ENCODE measurements at places on chromosomes 1 and 21.

- no peak for DNase-seq
These were observed 54.9 kb downstream of the RGL1 start for GRCh38 chr1:183859831-183860230.

- DNase-seq = no peak
These were observed 111.3 kb downstream of the GLIS1 start for GRCh38 chr1:53627666-53628065.

- DNase-seq = peak; percentile 85
These were observed 154.6 kb downstream of the PLA2G4A start for GRCh38 chr1:186983327-186983726.

- DNase-seq = no peak
These were observed 19.8 kb upstream of the LSS start for GRCh38 chr21:46248422-46248782.

GRCh38 chr21:20882462-20883407, 115.5 kb upstream of the NCAM2 start:
- peak; percentile 31 for DNase-seq

DNA sequence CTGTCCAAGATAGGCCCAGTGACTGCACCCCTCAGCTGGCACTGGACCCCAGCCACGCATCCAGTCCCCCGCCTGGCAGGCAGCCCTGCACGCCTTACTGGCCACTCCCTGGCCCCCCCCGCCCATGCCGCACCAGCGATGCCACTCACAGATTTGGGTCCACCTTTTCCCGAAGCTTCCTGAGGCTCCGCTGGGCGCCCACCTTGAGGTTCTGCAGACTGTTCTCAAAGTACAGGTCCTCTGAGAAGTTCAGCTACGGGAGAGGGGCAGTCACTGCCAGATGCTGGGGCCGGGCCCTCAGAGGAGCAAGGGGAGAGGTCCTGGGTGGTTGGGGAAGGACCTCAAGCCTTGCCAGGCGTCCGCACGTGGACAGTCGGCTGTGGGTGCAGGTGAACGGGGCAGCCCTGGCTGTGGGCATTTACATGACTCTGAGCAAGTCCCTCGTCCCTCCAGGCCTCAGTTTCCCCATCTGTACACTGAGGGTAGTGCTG, 8.1 kb downstream of the PRXL2B start:
- DNase-seq = no peak

DNA sequence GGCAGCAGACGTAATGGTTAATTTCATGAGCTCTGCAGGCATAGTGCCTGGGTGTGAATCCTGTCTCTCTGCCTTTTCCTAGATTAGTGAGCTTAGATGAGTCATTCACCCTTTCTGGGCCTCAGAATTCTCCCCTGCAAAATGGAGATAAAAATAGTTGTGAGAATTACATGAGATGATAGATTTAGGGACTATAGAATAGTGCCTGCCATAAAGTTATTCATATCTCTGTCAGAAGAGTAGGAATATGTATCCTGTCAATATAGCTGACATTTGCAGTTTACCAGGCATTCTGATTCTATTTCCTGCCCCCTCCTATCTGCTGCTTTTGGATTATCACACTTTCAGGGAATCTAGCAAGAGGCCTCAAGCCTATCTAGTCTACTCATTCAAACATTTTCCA, 112.0 kb downstream of the PDE4B start:
- DNase-seq = no peak

DNA sequence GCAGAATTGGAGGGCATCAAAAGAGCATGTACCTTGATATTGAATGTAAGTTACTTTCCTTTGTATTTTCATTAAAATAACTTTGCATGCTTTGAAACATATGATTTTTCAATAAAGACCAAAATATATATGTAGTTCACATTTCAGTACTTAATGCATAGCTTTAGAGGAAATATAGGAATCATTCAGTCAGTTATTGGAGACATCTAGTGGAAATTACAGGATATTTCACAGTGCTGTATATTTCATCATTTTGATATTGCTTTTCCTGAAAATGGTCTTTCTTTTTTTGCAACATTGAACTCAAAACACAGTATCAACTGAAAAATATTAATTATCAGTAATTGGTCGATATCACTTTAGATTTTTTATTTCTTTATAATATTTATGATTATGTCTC, 375.8 kb downstream of the NCAM2 start:
- DNase-seq = no peak

- DNase-seq = no peak
These were observed 61.0 kb downstream of the TOR3A start for GRCh38 chr1:179142889-179143299.

DNA sequence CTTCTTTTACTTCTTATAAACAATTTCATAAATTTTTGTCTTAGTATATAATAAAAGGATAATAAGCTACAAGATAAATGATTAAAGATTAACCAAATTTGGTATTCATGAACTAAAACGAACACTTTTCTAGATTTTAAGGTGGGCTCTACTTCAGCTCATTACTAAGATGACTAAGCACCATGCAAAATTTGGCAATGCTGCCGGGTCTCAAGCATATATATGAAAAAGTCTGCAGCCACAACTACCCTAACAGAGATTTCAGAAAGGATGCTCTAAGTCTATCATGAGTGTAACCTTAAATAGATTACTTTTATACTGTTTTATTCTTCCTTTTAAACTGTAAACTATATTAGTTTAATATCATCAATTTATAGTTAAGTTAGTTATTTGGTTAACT, 47.8 kb downstream of the BRWD1 start:
- no peak for DNase-seq

DNA sequence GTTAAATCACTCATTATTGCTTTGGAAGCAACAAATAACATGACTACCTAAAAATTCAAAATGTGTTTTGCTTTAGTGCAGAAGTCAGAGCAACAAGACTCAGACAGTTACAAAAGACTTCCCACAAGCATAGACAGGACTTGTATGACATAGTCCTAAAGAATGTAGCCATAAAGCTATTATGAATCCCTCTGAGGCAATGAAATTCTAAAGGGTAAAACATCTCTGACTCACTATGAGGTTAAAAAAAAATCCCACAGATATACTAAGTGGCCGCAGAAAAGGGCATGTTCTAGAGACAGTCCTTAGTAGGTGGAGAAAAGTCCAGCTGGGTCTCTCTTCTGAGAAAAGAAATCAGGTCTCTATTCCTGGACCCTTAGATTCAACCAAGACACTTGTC, 4.9 kb downstream of the PRKAB2 start:
- no peak for DNase-seq

GRCh38 chr1:154446292-154446691, 41.1 kb downstream of the IL6R start:
- DNase-seq = no peak

GRCh38 chr1:72066431-72066830, 215.9 kb downstream of the NEGR1 start:
- no peak for DNase-seq

GRCh38 chr1:245131026-245131393, 23.8 kb upstream of the KIF26B start:
- DNase-seq = no peak

GRCh38 chr1:92026806-92027205, 3.0 kb upstream of the EPHX4 start:
- no peak for DNase-seq

DNA sequence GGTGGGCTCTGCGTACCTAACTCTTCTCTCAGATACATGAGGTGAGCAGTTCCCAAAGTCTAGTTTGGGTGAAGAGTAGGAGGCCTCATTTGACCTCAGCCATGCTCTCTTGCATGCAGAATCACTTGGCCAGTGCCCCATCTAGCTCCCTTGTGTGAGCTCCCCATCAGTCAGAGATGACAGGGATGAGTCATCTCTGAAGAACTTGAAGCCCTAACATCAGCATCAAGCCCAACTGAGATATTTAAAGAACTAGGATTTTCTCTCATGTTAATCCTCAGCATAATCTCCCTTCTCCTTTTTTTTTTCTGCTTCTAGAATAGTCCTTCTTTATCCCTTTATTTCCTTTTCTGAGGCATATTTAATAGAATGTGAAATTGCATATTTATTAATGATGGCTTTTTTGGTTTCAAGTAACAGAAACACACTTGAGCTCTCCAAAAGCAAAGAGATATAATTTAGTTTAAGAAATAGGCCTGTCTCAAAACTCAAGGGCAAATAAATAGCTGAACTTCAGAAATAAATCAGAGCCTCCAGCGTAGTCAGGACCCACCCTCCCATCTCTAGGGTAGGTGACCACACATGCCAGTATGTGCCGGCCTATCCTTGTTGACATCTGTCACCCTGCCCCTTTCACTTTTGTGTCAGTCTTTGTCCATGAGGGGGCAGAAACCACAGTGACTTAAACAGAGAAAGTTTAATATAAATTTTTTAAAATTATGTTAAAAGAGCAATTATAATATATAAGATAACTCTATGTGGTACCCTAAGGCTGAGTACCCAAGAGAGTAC, 112.3 kb downstream of the TSEN15 start:
- DNase-seq = no peak

- no peak for DNase-seq
These were observed 6.3 kb upstream of the OSBPL9 start for GRCh38 chr1:51610637-51611036.

GRCh38 chr21:45460011-45460565, 55.1 kb downstream of the COL18A1 start:
- DNase-seq = no peak

DNA sequence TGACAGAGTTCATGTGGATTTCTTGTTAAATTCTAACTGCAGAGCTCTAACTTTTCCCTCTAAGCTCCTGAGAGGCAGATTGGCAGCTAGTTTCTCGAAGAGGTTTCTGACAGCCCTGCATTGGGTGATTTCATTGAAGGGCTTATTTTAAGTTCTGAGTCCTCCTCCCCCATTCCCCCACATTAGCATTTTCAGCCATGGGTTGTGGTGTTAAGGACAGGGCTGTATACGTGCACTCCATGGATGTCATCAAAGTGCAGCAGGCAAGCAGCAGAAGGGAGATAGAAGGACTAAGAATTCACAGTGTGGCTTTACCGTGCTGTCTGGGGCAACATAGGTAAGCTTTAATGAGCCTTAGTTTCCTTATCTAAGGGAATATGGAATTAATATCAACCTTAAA, 19.0 kb downstream of the CRYZ start:
- no peak for DNase-seq

GRCh38 chr1:219938706-219939105, 10.3 kb upstream of the SLC30A10 start:
- DNase-seq = no peak

DNA sequence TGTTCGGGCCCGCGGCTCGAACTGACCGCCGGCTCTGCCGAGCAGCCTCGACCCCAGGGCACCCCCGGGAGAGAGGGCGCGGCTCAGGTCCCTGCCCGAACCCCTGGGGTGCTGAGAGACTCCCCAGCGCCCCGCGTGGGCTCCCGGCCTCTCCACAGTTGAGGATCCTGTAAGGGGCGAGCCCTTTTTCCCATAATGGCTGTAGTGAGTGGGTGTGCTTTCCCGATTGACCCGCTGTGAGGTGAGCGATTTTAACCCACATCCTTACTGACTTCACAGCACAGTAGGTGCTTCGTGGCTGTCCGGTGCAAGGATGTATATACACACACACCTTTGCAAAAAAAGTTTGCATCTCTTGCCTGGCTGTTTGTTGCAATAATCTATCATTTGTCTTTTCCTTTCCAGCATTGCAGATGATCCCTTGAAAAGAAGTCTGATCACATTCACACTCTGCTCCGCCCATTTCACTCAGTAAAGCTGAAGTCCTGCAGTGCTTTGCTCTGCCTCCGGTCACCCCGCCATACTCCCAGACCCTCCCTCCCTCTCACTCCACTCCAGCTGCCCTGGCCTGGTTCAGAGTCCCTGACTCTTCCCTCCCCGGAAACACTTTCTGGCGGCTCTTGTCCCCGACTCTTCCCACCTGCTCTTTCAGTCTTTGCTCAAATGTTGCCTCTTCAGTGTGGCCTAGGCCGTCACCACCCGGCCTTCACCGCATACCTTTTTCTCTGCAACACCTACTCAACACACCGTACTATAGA, 955 bp upstream of the UBE2G2 start:
- DNase-seq = peak; percentile 20

GRCh38 chr21:44947930-44948331, 8.1 kb downstream of the SLX9 start:
- DNase-seq = no peak

DNA sequence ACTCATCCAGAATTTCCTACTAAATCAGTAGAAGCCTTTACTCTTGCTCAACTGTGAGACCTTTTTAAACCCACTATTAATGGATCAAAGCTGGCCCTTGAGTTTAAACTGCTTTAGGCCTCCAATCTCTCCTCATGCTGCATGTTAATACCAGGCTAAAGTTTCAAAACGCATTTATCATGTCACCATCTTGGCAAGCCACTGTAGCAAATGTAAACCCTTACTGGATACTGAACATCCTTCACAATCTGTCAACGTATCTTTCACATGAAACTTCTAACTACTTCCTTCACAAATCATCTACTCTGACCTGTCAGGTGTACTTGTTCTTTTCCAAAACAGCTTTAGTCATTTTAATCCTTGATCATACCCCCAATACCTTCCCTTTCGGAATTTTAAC, 3.0 kb downstream of the PAXBP1 start:
- DNase-seq = no peak

DNA sequence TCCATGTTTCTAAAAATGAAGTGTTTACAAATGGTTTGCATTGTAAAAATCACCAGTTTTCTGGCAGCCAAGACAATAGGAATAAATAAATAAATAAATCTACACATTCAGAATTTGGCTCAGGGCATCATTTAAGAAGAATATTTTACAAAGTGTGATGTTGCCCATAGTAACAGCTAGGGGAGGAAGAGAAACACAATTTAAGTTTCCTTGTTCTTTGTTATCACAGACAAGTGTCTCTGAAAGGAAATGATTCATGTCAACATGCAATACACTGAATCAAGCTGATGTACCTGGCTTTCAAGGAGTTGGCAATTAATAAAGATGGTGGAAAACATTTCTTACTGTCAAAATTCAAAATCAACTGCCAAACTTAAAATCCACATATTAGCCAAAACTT, 74.7 kb downstream of the LHX8 start:
- no peak for DNase-seq

- DNase-seq = no peak
These were observed 9.8 kb upstream of the FCRL1 start for GRCh38 chr1:157829711-157830110.

GRCh38 chr1:161115132-161115711, 2.6 kb downstream of the PFDN2 start:
- peak; percentile 49 for DNase-seq

GRCh38 chr1:3243304-3243703, 174.3 kb downstream of the PRDM16 start:
- DNase-seq = no peak

GRCh38 chr1:16235944-16236510, 956 bp downstream of the CPLANE2 start:
- DNase-seq = peak; percentile 67

DNA sequence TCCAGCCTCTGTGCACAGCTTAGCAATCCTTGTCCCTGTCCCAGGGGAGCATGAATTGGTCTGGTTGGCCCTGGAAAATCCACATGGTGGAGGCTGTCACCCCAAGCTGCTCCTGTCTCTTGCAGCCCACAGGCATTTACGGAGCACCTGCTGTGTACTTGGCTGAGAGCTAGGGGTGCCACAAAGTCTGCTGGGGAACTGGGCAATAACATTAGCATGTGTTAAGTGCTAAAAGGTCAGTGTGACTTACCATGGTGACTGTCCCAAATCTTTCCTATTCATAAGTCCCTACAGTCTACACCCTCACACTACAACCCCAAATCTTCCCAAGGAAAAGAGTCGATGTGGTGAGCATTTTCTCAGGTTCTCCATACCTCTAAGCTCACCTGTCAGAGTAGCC, 53.6 kb upstream of the ARTN start:
- DNase-seq = no peak
